ENCODE measurements at places on chromosomes 2 and 18.
A peak's percentile ranks its signal among the peaks of the same experiment; 100 is the strongest.

- no peak for DNase-seq
These were observed 230.4 kb upstream of the AGAP1 start for GRCh38 chr2:235263205-235264120.

DNA sequence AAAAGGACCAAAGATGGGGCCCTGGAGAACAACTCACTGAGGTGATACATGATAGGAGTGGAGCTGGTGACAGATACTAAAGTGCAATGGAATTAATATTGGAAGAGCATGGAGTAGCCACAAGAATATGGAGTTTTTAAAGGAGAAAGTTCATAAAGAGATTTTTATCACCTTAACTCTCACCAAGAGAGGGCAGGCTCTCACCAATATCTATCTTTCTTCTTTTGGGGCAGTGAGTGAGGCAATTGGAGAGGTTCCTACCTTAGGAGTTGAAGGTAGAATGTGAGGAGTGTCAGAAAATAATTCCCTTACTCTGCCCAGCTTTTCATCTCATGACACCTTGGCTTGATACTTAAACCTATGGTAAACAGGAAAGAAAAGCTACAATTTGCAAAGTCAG is 233.7 kb upstream of the CWC22 start:
- no peak for DNase-seq

DNA sequence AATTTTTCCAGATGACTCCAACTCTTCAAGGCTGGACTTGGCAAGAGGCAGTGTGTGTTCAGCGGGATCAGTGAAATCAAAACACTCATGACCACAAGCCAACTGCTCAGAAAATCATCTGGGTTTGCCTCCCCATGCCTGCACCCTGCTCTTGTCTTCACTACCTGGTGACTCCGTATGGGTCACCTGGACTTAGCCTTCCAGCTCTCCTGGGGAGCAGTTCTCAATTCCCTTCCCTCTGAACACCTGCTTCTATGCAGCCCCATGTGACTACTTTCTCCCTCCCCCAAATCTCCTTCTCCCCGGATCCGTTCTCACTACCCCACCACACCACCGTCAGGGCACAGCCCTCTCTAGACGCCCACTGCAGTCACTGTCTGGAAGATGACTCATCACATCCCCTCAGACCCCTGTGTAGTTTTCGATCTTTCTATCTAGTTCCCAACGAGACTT is 130.2 kb upstream of the ID2 start:
- DNase-seq, result no peak

DNA sequence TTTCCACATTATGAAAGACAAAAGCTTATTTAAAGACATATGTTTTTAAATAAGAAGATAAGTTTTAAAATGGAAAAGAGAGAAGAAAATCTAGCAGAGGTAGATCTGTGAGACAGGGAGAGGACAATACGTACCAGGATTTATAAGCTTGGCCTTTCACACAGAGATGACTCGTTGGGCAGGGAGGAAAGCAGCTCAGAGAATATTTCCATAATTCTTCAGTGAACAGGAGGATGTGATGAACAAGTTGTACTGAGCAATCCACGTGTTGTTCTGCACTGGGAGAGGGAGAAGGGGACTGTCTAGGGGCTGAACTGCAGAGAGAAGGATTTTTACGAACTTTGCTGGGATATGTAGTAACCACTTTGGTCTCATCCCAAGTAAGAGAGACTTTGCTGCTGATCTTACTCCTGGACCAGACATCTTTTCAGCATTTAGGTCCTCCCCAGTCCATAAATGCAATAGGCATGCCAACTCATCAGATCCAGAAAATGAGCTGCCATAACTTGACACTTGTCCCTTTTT is 162.5 kb upstream of the SETBP1 start:
- DNase-seq, result no peak

GRCh38 chr2:11482473-11483035 is 16.6 kb upstream of the E2F6 start:
- DNase-seq, result no peak

DNA sequence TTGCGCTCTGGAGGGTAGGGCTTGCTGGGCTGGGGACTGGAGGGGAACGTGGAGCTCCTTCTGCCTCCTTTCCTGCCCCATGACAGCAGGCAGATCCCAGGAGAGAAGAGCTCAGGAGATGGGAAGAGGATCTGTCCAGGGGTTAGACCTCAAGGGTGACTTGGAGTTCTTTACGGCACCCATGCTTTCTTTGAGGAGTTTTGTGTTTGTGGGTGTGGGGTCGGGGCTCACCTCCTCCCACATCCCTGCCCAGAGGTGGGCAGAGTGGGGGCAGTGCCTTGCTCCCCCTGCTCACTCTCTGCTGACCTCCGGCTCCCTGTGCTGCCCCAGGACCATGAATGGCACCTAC is 4.3 kb downstream of the GPR35 start:
- no peak for DNase-seq

- DNase-seq, result no peak
These were observed 51.8 kb downstream of the PKDCC start for GRCh38 chr2:42099438-42100173.

DNA sequence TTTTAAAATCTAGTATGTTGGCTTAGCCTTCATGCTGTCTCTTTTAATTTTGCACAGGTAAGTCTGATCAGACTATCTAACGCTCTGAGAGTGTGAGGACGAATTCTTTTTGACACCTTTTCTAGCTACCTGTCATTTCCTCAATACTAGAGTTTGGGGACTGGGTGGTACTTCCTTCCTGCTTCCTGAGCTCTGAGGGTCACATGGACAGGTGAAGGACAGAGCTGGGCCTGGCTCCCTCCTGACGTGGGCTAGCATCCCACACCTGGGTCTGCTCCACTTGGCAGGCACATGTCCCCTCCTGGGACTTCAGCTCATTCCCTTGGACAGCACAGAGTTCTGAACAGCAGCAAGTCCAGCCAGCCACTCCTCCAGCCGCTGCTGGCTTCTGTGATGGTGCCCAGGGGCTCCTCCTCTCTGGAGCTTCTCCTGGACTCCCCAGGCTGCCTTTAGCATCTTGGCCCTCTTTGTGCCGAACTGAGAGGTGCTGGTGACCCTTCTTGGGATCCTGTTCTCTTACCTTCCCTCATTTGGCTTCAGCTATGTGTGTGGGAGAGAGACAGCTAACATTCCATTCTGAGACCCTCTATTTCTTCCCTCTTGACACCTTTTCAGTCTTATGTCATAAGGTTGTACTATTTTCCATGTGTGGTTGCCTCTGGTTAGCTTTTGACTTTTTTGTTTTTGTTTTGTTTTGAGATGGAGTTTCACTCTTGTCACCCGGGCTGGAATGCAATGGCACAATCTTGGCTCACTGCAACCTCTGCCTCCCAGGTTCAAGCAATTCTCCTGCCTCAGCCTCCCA is 106.9 kb downstream of the B3GNT2 start:
- DNase-seq, result no peak

GRCh38 chr2:11988691-11989353 is 242.4 kb downstream of the LPIN1 start:
- DNase-seq, result no peak

GRCh38 chr2:45009303-45009927 is at the start of gene SIX2:
Gene SIX2 (minus strand): TSS chr2:45009452. CDS start chr2:45009110, 342 bp downstream.
- peak; percentile 28 for DNase-seq

GRCh38 chr2:106197878-106198277 is 3.8 kb upstream of the UXS1 start:
- DNase-seq, result no peak

DNA sequence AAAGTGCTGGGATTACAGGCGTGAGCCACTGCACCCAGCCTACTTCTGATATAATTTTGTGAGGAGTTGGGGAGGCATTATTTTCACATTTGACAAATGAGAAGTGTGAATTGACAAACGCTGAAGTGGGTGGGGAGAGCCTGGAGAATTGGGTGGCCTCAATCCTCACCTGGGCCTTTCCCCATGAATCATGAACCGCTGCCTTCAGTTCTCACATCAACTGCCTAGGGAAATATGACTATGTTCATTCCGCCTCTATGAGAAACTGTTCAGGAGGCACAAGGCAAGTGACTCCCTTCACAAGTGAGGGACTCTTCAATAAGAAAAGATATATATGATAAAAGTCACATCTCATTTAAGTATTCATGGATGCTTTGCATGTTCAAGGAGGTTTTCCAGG is 96.6 kb upstream of the RND3 start:
- DNase-seq, result no peak

DNA sequence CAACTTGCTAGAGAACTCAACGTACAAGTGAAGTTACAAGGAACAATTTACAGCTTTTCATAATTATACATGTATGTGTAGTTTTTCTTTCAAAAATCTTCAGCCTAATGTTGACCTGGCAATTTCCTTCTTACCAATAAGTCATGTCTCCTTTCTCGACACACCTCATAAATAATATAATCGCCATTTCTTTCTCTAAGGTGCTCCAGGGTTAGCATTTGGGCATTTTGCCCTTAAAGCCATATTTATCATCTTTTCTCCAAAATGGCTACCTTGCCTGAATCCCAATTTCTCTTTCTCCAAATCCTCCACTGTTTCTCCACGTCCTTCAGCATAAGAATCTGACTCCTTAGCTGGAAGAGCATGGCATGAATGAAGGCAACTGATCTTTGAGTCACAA is 50.3 kb upstream of the RAB27B start:
- no peak for DNase-seq

GRCh38 chr2:215367662-215368492 is 56.0 kb downstream of the ATIC start:
- DNase-seq, result no peak

DNA sequence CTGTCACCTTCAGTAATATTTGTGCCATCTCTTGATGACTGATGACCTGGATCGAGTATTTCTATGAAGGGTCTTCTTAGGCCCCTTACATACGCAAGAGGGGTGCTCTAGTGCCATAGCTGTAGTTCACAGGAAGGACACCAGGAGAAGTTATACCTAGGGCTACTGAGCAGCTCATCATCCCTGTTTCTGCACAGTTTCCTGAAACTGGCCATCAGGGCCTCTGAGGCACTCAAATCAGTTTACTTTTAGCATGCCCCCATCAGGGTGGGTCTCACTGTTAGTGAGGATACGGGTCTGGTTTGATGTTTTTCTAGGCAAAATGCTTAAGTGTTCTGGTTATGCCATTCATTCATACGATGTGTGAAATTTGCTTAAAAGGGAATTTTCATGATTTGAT is 20.0 kb upstream of the FBLN7 start:
- DNase-seq, result no peak

DNA sequence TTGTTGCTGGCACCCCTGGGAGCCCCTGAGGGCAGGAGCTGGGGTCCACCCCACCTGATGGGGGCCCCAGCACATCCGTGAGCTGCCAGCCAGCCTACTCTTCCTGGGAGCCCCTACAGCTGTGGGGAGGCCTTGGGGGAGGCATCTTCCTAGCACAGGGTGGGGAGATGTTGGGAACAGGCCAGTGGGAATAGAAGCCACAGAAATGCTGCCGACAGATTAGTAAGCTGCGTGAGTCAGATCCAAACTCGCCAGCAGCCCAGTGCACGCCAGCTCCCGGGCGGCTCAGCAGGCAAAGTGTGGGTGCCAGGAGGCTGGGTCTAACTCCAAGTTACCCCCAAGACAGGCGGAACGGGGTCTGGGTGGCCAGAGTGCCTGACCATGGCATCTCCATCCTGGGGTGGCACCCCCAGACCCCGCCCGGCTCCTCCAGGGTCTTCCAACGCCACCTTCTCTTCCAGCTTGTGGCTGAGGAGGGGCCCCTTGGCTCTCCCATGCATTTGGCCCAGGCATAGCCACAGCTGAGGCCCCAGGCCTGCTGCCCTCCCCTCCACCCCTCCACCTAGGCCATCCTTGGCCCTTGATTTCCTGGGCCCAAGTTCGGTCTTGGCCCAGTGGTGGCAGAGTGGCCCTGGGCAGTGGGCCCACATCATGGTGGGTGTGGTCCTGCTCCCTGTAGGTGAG is 15.3 kb downstream of the CROCC2 start:
- no peak for DNase-seq

GRCh38 chr2:23541503-23542229 is 156.7 kb downstream of the KLHL29 start:
- no peak for DNase-seq

DNA sequence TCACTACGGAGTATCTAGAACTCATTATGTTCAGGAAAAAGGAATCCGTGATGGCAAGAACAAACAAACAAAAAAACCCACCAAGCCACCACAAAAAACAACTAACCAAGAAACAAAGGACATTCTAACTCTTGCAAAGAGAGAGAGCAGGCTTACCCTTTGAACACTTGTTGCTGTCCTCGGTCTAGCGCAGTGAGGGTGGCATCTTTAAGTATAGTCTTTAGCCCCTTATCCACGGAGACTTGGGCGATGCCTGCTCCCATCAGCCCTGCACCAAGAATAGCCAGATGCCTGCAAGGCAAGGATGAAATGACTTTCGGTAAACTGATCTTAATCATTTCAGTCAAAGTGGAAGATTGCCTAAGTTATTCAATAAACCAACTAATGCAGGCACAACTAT is 31.0 kb downstream of the GAREM2 start:
- no peak for DNase-seq

DNA sequence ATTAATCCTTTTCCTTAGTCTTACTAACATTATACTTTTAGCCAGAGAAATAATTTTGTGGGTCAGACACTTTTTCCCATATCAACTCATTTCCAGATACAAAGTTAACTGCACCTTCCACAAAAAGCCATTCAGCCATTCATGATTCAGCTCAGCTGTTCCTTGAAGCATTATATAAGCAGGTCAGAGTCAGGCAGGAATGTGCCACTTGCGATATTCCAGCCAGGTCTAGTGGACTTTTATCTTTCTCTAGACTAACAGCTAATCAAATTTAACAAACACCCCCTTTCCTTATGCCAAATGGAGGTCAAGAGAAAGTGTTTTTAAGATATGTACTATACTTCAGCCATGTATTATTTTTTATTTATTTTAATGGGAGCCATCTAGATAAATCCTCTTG is 75.6 kb upstream of the EPB41L3 start:
- DNase-seq, result no peak

GRCh38 chr2:113370478-113371091 is 66.9 kb upstream of the ZNG1B start:
- no peak for DNase-seq

GRCh38 chr2:168120310-168120709 is 127.1 kb downstream of the STK39 start:
- no peak for DNase-seq

DNA sequence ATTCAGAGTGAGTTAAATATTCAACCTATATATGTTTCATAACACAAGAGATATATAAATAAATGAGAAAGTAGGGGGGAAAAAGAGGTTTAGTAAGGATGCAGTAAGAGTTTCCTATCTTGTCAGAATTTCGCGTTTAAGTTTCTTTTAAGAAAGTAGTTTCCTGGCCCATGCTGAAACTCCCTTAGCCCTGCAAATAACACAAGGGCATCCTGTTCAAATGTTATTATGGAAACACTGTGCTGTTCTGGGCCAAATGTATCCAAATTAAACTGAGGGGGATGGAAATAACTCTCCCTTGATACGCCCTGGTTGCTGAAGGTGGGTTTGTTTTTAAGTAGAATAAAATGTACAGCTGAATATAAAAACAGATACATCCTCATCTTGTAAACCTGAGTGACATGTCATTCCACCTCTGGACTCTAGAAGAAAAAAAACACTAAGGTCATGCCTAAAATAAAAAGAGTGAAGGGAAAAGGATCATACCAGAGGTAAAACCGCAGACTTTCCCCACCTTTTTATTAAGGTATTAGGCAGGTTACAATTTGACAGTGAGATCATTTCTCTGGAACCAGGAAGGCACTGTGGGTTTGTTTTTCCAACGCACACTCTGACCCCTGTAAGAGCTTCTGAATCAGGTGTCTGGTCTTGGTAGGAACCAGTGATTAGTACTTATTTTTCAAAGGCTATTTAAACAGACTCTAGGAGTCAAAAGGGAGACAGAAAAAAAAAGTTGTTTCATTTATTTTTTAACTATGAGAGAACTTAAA is 16.7 kb downstream of the BCL2 start:
- DNase-seq, result no peak

GRCh38 chr2:118167026-118167425 is 78.8 kb downstream of the INSIG2 start:
- no peak for DNase-seq

All from activated naive CD4-positive, alpha-beta T cell treated with anti-CD3 and anti-CD28 coated beads, Interleukin-2, amount 50 U/mL, for 72 hours (primary cell).